ENCODE measurements at places on chromosomes 4 and X. TPM values are rescaled to one million over a fixed set of nuclear protein-coding genes. Genes with fewer than 3 reads are reported as not detected.

SSX2B gene
- total RNA-seq, result not detected

NEUROG2 gene
- total RNA-seq, result 9.6 TPM

PROM1 gene
- total RNA-seq, result 0.14 TPM

KIF4A gene
- total RNA-seq, result 12.6 TPM

SSX3 gene
- total RNA-seq, result not detected

IL2 gene
- total RNA-seq, result not detected

PRSS12 gene
- total RNA-seq, result not detected

F8A2 gene
- total RNA-seq, result not detected

ASB9 gene
- not detected for total RNA-seq

IRS4 gene
- not detected for total RNA-seq

GAGE12G gene
- not detected for total RNA-seq

GRCh38 chr4:3732076-3733028, 33.8 kb upstream of the ADRA2C start:
- DNase-seq, result no peak

GRCh38 chr4:107183155-107183774, 147.2 kb upstream of the DKK2 start:
- peak; percentile 82 for DNase-seq

DNA sequence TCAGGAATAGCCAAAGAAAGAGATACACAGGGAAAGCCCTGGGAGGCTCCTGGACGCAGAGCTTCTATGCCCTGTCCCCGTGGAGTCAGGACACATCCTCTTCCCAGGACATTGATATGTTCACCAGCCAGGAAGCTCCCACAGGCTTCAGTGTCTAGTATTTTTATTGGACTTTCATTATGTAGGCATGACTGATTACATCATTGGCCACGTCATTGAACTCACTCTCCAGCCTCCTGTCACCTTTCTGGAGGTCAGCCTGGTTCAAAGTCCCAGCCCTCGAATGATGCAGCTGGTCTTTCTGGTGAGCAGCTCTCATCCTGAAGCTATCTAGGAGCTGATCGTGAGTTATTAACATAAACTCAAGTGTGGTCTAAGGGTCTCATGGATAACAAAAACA, 104.1 kb downstream of the CPEB2 start:
- DNase-seq, result no peak

- DNase-seq, result no peak
Observed at GRCh38 chr4:7014815-7015214, 28.4 kb upstream of the TADA2B start.

- DNase-seq, result no peak
Observed at GRCh38 chr4:133152330-133152821, 3.3 kb downstream of the PCDH10 start.

- DNase-seq, result no peak
Observed at GRCh38 chr4:101136373-101137370, 210.7 kb downstream of the PPP3CA start.

GRCh38 chr4:86544310-86544966, 49.7 kb upstream of the PTPN13 start:
- no peak for DNase-seq

DNA sequence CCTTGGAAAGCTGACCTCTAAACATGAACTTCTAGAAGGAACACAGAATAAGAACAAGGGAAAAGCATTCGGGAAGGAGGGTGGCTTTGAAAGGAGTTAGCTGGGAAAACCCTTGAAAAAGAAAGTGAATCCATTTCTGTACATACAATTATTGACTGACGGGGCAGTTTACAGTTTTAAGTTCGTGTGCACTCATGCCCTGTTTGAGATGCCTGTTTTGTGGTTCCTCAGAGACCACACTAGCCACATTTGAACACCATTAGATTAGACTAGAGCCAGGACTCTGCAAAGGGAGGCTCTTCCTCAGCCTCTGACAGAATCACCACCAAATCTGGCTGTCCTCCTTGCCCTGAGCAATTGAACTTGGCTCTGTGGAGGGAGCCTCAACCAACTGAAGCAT, 158.3 kb downstream of the PALLD start:
- no peak for DNase-seq

DNA sequence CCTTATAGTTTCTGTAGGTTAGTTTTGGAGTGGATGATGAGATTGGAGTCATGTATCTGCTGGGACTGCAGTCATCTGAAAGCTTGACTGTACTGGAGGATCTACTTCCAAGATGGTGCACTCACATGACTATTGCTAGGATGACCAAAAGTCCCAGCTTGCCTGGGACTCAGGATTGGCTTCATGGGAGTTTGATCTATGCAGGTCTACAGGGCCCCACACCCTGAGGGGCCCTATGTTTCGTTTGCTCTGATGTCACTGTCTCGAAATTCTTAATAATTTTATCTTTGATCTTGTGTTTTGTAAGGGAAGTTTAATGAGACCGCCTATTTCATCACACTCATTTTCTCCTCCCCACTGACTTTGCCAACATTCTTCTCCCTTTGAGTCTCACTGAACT, at the start of gene SMIM9:
TSS of gene SMIM9 (minus strand) at position 101 of the 400 bp plus-strand sequence. CDS start 3,806 bp downstream, outside the sequence.
- DNase-seq, result no peak

GRCh38 chr4:24583451-24584210, 723 bp downstream of the DHX15 start:
- DNase-seq, result peak; percentile 78

DNA sequence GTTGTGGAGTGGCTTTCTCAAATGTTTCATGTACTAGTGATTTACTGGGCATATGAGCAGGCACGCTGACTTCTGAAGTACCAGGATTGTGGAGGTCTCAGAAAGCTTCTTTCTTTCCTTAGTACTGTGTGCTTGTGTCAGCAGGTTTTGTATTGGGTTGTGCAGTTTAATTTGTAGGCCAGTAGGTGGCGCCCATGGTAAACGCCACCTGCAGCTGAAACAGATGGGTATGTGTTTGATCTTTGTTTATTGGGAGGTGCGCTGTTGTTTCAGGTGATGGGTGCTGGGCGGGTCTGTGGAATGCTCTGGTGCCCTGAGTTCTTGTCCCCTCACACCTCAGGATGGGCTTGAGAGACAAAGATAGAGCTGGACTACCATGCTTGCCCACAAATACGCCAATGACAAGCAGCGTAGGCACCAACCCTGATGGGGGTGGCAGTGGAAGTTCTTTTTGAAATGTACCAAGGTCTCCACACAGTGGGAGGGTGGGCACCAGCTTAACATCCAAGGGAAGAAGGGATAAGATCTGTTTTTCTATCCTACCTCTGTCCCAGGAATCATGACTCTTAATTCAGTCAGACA, 141.5 kb downstream of the RPS6KA6 start:
- peak; percentile 72 for DNase-seq

GRCh38 chrX:71053217-71053621, 14.9 kb downstream of the SNX12 start:
- DNase-seq, result no peak

GRCh38 chr4:123966990-123967769, 570.6 kb downstream of the SPRY1 start:
- DNase-seq, result no peak

GRCh38 chr4:109005523-109005922, 242.7 kb upstream of the ETNPPL start:
- DNase-seq, result no peak

DNA sequence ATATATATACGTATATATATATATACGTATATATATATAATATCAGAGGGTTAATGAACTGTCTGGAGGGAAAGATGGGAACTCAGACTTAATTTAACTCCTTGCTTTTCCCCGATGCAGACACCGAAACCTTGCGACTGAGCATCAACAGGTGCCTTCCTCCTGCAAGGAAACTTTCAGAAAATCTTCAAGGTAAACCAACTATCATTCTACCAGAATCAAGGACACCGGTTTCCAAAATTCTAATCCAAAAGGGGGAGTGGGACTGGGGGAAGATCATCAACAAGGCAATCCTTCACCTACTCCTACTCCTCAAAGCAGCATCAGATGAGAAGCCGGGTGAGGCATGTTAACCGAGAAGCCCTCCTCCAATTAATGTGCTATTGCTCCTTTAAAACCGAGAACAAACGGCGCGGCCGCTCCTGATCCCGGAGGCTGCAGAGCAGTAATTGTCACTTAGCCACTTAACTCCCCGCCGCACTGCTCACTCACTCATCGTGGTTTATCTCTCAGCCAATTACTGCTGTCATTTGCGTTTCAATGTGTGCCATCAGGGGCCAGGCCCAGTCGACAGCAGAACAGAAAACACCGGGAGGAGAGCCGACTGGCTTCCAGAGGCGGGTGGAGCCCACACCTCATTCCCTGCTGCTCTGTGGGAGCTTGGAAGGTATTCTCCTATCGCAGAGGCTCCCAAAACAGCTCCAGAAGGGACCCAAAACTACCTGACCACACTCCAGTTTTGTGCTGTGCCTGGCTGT, 61.7 kb downstream of the MAML3 start:
- no peak for DNase-seq

GRCh38 chrX:127726227-127726626, 326.0 kb downstream of the ACTRT1 start:
- DNase-seq, result no peak

GRCh38 chr4:6207602-6208001, 7.3 kb upstream of the JAKMIP1 start:
- no peak for DNase-seq

- DNase-seq, result no peak
Observed at GRCh38 chrX:123835661-123836371, 24.0 kb upstream of the XIAP start.

- no peak for DNase-seq
Observed at GRCh38 chr4:24395937-24396336, 188.4 kb downstream of the DHX15 start.

DNA sequence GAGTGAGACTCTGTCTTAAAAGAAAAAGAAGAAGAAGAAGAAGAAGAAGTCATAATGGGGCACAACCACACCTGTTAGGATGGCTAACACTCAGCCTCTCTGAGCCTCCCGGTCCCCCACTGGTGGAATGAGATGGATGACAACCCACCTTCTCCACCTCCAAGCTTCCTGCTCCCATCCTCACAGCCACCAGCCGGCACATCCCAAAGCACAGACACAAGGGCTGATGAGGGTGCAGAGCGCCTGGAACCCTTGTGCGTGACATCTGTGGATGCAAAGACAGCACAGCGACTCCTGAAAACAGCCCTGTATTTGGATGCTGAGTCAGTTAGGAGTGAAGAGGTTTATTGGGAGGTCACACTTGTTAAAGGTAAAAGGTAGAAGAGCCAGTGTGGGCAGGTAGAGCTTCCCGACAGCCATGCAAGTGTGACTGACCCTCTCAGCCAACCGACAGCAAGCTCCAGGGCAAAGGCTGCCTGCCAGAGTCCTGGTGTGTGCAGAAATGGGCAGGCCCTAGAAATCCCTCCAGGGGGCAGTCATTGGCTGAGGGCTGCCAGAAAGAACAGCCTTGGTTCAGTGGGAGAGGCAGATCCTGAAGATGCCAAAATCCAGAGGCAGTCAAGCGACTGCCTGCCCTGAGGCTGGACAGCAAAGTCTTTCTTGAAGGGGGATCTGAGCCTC, 26.6 kb upstream of the MAN2B2 start:
- peak; percentile 73 for DNase-seq

GRCh38 chr4:20370274-20370673, 118.6 kb downstream of the SLIT2 start:
- no peak for DNase-seq

DNA sequence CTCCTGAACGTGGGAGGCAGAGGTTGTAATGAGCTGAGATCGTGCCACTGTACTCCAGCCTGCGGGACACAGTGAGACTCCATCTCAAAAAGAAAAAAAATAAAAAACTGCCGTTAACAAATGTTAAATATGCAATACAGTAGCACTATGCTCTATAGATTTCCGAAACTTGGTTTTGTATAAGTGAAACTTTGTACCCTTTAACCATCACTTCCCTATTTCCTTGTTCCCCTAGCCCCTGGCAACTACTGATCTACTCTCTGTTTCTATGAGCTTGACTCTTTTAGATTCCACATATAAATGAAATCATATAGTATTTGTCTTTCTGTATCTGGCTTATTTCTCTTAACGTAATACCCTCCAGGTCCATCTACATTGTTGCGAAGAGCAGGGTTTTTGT, 74.1 kb downstream of the TAB3 start:
- DNase-seq, result no peak

- DNase-seq, result no peak
Observed at GRCh38 chrX:38811515-38812243, 10.4 kb downstream of the MID1IP1 start.

- no peak for DNase-seq
Observed at GRCh38 chrX:95441836-95442235, 1242.8 kb upstream of the DIAPH2 start.

DNA sequence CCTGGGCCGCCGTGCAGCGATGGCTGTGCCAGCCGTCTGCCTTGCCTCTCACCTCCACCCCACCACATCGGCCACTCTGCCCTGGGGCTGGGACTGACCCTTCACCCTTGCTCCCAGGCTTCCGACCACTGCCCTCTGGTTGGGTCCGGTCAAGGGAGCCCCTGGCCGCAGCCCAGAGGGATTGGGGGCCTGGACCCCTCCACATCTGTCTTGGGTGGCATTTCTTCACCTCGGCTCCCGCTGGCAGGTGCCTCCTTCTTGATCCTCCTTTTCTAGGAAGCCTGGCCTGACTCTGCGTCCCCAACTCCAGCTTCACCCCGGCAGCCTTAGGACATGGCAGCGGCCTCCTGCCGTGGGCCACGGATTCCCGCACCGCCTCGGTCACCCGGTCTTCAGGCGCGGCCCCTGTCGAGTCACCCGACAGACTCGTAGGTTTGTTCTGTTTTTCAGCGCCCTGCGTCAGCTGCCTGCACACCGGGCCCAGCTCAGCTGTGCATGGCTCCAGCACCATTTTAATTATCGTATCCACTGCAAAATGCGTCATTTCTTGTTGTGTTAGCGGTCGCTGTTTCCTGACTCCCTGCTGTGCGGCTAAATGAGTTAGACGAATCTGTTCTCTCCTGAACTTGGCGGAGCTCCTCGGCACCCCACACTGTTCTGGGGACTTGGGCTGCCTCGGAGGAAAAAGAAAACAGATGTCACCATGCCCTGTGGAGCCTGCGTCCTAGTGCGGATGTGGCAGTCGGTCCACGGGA, 124.0 kb downstream of the FAM53A start:
- no peak for DNase-seq

GRCh38 chr4:139907001-139907809, 241.6 kb downstream of the MGST2 start:
- no peak for DNase-seq

- DNase-seq, result no peak
Observed at GRCh38 chrX:66130469-66130868, 33.6 kb upstream of the HEPH start.

DNA sequence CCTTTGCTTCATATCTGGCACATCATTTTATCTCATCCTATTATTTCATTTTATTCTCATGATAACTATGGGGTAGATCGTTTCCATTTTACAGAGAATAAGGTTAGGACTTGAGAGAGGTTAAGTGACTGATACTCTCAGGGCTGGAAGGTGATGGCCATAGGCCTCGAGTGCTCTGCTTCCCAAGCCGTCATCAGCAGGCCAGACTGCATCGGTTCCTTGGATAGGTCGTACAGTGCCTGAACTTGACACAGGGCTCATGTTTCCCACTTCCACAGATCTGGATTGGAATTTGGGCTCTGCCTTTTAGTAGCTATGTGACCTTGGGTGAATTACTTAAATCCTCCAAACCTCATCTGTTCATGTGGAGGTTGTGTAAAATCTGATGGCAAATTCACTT, 81.4 kb downstream of the TMEM131L start:
- DNase-seq, result no peak

DNA sequence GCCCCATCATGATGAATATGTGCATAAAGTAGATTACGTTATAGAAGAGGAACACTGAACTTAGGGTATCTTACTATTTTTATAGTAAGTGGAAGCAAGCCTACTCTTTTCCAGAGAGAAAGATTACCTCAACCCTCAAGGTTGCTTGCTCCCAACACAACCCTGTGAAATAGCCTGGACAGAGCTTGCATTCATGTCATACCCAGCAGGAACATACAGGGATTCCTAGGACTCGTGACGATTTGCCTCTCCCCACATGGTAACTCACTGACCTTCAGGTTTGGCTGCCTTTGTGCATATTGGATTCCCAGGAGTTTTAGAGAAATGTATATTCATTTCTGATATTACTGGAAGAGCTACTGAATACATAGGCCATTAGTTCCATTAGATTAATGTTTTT, 80.5 kb downstream of the BLTP1 start:
- DNase-seq, result no peak

All from Karpas-422 (cell line).